T-cell (primary cell): ENCODE measurements at places on chromosomes 5 and 9.

DNA sequence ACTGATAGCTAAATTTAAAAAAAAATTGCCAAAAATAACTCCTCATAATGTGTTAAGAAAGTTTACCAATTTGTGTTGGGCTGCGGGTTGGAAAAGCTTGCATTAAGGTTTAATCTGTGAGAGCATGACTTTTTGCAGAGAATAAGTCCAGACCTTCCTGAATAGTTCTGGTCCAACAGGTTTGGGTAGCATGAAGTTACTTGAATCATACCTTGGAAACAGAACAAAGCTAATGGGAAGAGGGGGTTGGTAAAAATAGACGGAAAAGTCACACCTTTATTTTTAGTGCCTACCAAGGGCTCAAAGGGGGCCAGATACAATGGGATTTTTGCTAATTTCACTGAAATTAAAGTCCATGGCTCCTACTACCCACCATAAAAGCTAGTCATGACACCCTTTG, 17.1 kb upstream of the MATR3 start:
- DNase-seq = no peak

DNA sequence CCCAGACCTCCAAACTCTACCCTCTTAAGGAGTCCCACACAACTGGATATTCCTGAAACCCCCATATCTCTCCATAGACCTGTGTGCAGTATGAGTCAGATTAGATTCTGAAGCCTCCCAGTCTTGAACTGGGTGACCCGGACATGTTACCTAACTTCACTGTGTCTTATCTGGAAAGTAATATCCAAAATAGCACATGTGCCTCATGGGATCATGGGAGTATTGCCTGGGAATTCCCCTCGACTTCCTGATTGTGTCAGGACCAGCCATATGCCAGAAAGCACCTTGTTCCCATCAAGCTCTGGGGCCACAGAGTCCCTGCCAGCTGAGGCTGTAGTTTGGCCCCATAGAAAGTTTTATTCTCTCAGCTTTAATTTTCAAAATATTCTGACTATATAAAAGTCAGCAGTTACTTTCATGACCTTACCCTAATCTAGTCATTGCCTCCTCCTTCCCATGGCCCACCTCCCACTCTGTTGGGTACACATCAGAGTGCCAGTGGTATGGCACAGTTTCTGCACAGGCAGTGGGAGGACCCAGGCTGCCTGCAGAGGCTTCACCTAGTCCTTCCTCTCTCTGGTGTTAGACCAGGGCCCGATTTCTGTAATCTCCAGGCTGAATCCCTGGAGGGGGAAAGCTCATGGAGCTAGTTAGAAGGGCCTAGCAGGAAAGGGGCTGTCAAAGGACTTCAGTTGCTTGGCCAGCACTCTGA, 19.5 kb upstream of the B4GALT1 start:
- no peak for DNase-seq

DNA sequence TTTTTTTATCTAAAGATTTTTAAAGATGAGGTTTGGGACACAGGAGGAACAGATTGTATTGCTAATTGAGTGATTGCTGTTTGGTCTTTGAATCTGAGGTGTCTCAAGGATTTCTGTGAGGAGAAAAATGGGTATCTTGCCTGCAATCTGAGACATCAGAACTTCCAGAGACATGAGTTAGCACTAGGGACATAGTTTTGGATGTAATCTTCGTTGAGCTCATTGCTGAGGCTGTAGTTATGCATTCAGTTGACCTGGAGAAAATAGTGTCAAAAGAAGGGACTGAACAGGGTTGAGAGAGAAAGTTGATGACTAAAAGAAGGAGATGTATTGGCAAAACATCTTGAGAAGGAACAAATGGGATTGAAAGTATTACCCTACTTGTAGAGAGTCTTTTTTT, 24.6 kb downstream of the C9orf85 start:
- no peak for DNase-seq

GRCh38 chr5:103211576-103212561, 46.7 kb upstream of the MACIR start:
- no peak for DNase-seq

DNA sequence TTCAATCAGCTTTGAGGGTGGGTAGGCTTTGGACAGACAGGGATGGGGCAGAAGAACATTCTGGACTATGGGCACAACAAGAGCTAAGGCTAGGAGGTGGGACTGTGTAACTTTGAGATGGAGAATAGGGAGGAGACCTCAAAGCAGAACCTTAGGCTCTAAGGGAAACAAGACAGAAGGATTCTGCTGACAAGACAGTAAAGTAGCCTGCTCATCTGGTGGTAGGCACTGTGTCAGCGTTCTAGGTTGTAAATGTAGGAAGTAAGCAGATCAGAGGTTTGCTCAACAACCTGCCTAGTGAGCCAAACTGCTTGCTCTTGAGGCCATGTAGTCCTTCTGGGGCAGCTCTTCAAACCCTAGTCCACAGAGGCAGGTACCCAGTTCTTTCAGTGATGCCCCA, 15.0 kb upstream of the IL12B start:
- no peak for DNase-seq

GRCh38 chr9:75483636-75484035, 395.3 kb downstream of the OSTF1 start:
- DNase-seq = no peak

DNA sequence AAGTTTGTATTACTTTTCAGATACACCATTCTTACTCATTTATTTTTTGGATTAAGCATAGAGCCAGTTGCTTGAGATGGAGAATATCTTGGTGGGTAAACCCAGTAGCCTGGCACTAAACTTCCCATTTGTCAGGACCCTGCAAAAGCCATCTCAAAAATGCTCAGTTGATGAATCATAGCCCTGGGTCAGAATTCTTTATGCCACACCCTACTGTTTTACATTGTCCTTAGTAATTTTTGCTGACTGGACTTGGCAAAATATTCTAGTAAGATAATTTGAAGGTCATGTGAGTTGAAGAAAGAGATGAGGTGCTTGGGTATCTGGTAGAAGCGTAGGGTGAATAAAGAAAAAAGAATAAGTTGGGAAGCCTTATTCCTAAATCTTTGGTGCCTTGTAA, 50.7 kb downstream of the C7 start:
- no peak for DNase-seq
